Right renal cortex interstitium (tissue), 3 donors: ENCODE measurements at places on chromosomes 13 and 19.

DNA sequence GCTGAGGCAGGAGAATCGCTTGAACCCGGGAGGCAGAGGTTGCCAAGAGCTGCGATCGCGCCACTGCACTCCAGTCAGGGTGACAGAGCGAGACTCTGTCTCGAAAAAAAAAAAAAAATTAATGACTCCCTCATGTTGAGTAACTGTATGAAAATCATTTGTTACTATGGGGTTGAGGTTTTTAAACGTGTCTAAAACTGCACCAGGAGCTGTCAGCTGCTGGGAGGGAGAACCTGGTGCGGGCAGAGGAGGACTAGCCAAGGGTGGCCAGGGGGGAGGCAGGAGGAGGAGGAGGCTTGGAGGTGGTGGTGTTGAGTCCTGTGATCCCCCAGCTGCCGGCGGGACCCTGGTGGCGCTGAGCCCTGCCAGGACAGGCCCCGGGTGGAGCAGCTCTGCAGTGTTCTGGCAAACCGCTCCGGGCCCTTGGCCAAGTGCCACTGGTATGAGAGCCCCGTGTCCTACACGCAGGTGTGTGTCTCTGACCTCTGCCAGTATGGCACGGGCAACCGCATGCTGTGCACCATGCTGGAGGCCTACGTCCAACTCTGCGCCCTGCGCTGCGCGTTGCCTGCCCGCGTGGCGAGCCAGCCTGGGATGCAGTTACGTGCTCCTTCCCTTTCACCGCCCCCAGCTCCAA is 17.1 kb upstream of the FXYD3 start:
- no peak for DNase-seq

DNA sequence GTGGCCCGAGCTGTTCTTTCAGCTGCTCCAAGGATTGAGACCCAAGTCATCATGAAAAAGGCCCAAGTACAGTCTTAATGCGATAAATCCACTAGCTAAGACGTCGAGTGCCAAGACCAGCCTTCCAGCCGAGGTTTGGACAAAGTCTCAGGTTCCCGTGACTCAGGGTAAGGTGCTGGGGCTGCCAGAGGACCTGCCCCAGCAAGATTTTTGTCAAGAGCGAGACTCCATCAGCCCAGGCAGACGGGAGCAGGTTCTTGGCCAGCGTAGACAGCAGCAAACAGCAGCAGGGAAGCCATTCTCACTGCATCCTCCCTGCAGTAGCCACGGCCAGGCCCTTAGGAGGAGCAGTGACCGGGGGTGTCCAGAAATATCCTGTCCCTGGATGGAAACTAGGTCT is 3.4 kb downstream of the FEM1A start:
- no peak for DNase-seq

DNA sequence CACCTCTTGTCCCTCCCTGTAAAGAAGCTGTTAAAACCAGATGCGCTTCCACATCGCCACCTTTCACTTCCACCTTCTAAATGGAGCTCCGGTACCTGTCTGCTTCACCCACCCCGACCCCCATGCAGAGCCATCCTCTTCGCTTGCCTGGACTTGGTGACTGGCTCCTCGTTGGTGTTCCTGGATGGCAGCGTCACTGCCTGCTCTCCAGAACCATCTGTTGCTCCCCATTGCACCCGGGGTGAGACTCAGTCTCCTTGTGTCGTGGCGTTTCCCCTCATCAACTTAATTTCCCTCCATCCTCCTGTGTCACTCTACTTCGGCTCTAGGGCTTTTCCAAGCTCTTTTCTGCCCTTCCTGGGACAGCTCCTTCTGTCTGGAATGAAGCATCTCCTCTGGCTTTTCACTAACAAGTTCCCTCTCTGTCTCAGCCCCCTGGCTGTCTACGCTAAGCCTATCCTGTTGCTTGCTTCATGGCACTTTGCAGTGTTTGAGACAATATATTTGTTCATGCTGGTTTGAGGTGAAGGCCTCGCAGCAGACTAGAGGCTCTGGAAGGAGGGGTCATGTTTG is 10.3 kb downstream of the CEBPG start:
- no peak for DNase-seq

DNA sequence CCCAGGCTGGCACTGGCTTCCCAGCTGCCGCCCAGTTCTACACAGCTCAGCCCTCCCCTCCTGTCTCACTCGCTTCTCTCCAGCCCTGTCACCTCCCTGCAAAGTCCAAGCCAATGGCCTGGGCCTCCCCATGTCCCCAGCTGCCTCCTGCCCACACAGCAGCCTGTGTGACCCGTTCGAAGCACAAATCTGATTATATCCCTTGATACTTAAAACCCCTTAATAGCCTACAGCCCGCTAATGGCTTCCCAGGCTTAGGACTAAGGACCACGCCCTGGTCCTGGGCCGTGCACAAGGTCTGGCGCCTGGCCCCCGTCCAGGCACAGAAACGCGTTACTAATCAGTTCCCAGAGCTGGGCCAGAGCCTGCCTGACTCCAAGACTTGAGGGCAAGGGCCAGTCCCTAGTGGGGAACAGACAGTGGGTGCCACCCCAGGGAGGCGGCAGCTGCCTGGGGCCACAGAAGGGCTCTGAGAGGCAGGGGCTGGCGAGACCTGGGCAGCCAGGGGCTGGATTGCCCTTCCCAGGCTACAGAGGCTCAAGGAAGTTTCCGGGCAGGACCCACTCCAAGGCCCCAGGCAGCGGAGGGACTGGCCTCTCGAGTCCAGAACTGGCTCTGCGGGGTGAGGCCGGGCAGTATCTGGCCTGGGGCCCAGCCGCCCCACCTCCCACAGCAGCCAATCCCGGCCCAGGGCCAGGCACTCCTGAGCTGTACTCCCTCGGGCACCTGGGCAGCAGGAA is 10.4 kb downstream of the XAB2 start:
- DNase-seq, result no peak

GRCh38 chr19:17455308-17456123 is 5.2 kb downstream of the NXNL1 start:
- no peak for DNase-seq

GRCh38 chr13:49436890-49437289 is 7.0 kb downstream of the CAB39L start:
- DNase-seq, result no peak

DNA sequence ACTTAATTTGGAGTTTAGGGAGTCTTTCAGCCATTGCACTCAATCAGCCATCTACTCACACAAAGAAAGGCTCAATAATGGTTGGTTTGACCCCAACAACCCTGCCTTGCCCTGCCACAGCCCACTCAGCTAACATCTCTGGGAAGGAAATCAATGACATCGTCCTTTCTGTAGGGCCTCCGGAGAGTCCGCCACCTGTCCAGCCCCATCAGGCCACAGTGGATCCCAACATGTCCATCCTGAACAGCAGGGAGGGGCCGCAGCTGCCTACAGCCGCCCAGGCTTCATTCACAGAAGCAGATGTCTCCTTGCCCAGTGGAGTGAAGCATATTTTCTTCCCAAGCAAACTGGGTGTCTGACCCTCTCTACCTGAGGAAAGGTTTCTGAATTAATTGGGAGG is 4.2 kb upstream of the CDX2 start:
- DNase-seq, result no peak

GRCh38 chr13:26220575-26220974 is 1.5 kb downstream of the RNF6 start:
- no peak for DNase-seq

DNA sequence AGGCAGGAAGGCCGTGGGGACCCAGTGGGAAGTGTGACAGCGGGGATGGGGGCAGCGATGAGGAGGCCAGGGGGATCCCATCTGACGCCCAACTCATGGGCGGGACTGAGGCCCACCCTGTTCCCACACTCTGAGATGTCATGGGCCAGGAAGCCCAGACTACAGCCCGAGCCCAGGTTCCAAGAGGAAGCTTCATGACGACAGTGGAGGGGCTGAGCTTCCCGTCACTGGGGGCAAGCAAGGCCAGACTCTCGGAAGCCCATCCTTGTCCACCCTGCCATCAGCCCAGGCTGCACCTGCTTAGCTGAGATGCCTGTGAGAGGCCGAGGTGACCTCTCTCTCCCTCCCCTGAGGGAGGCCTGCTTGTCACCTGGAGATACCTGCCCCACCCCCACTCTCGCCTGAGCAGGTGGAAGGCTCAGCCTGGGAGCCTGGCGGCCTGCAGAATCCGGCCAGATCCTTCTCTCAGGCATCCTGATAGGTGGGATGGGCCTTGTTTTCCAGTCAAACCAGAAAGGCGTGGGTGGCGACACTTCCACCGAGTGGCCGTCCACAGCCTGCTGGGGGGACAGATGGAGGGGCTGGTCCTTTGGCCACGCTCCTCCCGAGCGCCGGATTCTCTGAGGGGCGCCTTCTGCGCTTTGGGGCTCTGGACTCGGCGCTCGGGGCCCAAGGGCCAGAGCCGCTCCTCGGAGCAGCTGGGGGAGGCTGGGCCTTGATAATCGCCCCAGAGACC is 4.8 kb downstream of the ZBTB7A start:
- no peak for DNase-seq

DNA sequence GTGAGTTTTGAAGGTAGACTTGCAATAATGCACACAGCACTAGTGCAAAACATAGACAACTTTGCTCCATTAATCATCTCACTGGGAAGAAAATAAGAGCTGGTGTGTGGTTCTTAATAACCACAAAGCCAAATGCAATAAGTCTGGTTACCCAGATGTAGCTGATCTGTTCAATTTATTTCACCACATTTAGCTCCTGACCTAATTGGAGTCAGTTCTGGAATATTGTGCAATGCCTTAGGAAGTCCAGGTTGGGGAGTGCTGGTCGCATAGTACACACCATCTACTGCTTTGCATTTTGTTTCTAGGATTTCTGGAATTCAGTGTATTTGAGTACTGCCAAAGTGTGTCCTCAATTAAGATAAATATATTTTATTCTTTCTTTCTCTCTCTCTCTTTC is 483.3 kb upstream of the SPRY2 start:
- no peak for DNase-seq

GRCh38 chr13:30829145-30829832 is 76.8 kb upstream of the MEDAG start:
- no peak for DNase-seq

DNA sequence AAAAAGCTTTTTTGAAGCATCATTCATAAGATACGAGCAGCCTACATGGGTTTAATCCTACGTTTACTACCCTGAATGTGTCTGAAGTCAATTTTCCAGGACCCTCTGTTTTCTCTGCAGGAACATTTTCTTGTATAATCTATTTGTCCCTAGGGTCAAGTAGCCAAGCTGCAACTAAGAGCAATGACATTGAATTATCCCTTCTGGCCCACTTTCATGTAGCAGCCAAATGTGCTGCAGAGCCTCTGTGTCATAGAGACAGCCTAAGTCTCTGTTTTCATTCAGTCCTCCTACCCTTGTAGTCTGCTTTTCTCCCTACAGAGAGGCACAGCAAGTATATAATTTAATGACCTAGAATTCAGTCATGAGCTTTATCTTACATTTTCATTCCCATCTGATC is 82.1 kb downstream of the ZAR1L start:
- DNase-seq, result peak; percentile 12

DNA sequence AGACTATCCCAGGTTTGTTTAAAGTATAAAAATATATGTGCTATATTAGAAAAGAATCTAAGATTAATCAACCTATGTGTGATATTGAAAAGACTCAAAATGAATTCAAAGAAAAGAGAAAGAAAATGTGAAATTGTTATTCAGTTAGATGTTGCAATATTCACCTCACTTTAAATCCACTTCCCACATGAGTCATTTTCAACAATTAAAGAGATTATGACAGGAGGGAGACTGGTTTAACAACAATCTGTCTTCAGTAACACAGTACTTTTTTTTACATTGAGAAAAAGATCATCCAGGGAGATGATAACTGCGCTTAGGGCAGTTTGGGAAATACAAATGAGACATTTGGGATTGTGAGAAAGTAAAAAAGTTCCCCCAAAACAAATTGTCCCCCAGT is 1246.2 kb downstream of the SLITRK1 start:
- no peak for DNase-seq
